ENCODE measurements at places on chromosomes 3 and 15.

GRCh38 chr15:74867466-74868038 lies 5.6 kb downstream of the SCAMP2 start:
- DNase-seq, result no peak

DNA sequence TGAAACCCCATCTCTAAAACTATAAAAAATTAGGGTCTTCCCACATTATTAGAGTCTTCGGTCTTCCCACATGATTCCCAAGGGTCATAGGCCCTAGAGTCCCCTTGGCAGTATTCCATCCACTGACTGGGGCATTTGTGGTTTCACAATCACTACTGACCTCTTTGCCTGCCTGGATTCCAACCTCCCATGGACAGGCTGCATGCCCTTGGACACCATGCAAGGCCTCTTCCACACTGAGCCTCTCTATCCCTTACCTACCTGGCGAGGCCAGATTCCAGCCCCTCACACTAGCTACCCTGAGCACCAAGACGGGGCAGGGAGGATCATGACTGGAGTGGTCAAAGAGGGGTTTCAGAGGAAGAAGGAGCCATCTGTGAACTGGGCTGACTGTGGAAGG lies 64.4 kb downstream of the SRGAP3 start:
- DNase-seq, result no peak

- no peak for DNase-seq
Observed at GRCh38 chr3:113105093-113105449, 106.3 kb upstream of the BOC start.

DNA sequence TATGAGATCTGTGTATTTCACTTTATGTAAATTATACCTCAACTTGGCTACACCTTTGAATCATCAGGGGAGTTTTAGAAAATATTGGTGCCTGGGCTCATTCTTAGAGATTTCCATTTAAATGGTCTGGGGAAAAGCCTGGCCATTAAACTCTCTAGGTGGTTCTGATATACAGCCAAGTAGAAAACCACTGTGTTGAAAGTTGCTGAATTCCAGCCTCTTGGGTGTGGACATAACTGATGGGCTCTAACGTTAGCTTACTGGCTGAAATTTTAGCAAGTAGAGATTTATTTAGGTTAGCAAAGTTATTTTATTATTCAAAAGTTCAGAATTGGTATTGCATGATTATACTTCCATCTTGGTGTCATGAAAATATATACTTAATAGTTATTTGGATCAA lies 84.1 kb downstream of the ATG7 start:
- no peak for DNase-seq

DNA sequence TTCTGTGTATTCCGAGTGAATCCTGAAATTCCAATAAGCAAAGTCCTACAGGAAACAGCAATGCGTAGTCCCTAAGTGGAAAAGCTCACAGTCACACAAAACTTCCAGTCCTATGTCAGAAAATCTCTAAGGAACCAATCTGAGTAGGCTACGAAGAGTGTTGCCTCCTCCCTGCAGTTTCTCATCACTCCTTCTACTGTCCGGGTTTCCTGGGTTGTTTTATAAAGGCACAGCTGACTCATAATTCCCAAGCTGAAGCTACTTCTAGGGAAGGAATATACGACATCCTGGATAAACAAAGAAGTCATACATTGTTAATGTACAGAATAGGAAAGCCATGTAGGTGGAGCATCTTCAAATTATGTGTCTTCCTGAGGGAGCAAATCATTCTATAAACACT lies 65.7 kb upstream of the RGMA start:
- DNase-seq, result no peak

DNA sequence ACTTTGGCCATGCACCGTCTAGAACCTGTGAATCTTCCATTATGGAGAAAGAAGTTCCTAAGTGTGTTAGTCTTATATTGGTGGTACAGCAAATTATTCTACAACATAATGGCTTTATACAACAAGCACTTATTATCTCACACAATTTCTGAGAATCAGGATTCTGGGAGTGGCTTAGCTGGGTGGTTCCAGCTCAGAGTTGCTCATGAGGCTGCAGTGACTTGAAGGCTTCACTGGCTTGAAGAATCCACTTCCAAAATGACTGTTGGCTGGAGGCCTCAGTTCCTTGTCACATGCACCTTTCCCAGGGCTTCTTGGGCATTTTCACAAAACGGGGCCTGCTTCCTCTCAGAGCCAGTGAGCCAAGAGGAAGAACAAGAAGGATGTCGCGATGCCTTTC lies 82.3 kb upstream of the RNF7 start:
- no peak for DNase-seq

DNA sequence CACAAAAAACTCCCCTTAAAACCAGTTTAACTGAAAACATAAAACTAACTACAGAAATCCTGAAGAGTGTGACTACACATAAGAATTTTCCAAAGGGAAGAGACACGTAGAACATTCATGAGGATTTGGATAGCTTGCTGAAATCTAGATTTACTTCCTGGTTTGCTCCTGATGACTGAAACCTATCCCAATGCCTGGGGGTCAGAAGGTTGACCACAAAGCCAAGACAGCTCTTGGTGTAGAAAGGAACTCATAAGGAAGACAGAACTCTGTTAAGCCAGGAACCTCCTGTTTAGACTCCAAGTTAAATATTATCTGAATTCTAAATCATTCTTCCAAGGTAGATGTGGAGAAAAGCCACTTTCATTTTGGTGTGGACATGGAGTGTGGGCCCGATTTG lies 92.8 kb downstream of the TFG start:
- DNase-seq, result no peak

DNA sequence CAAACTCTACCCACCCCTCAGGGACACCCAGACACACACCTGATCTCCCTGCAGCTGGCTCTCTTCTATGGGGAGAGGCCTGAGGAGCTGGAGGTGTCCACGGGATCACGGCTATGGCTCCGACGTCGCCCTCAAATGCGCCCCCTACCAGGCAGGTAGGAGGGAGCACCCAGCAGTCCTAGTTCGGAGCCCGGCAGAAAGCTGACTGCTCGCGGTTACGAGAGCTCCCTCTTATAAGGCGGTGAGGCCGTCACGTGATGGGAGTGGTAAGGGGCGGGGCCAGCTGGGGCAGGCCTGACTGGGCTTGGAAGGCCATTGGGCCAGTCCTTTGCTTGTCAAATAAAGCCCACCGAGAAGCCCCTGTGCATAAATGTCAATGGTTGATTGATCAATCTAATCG lies at the start of gene PRR20G:
PRR20G (minus strand) TSS at position 207 of the 400 bp plus-strand sequence. CDS start 681 bp downstream, outside the sequence.
- DNase-seq, result no peak

DNA sequence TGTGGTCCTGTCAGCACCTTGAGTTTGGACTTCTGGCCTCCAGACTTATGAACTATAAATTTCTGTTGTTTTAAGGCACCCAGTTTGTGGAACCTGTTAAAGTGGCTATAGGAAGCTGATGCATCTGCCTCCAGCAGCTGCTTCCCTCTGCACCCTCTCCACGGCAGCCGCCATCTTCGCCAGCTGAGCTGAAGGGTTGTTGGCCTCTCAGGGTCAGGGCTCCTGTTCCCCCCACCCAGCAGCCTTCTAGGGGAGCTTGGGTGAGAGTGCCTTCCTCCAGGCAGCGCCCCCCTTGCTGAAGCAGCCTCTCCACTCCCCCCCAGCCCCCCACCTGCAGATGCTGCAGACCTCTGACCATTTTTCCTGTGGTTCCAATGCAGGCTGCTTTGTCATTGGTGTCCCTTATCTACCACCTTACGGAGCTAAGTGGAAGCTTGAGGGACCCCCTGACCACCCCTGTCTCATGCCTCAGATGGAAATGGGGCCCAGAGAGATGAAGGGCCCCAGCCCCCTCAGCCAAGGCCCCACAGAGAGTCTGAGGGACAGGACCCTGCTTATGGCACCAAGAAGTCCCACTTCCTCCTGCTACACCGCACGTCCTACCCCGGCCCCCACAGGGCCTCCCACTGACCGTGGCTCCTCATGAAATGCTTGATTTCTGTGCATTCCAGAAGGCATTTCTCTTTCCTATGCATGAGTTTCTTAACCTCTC lies 61.4 kb upstream of the TLE3 start:
- DNase-seq, result no peak

- DNase-seq, result peak; percentile 56
Observed at GRCh38 chr15:90845201-90845949, 23.0 kb upstream of the FURIN start.

- peak; percentile 25 for DNase-seq
Observed at GRCh38 chr3:43709022-43709421, 18.3 kb downstream of the ABHD5 start.

DNA sequence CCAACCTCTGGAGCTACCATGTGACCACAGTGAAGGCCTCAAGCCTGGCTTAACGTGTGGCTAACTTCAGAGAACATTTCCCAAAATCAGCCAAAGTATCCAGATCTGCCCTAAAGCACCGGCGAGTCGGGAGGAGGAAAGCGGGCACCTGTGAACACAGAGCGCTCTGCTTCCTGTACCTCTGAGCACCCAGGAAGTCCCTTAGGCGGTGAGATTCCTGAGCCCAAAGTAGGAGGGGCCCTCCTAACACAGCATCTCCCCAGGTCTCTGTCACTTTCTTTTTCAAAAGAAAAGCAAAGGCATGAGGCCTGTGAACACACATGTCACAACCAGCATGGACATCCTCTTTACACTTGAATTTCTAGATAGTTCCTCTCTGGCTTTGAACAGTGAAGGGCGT lies 944 bp upstream of the EIF4E3 start:
- DNase-seq, result no peak

GRCh38 chr3:126546549-126547239 lies 12.0 kb downstream of the C3orf22 start:
- no peak for DNase-seq

DNA sequence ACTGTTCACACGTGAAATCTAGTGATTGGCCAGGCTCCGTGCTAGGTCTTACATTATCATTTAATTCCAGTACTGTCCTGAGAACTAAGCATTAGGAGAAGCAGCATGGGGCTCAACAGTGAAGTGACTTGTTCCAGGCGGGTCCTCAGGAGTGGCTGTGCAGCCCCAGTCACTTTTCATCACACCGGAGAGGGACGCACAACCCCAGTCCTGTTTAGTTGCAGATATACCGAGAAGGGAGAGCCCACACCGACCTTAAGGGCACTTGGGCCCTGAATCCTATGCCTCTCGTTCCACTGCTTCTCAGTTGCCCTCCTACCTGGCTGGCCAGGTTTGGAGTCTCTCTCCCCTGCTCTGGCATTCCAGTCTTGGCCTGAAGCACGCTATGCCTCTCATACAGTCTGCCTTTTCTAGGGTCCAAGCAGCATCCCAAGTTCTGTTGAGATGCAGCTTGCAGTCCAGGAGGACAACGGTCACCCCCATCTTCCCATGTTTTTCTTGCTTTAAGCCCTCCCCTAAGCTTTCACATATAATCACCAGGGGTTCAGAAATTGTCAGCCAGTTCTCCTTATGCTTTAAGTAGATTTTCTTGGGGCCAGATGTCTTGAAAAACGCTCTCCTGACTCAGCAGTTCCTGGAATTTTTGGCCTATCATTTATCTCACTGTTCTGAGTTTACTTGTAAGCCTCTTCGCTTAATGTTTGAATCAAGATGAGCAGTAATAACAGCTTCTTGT lies 10.1 kb downstream of the FAM131A start:
- DNase-seq, result no peak

DNA sequence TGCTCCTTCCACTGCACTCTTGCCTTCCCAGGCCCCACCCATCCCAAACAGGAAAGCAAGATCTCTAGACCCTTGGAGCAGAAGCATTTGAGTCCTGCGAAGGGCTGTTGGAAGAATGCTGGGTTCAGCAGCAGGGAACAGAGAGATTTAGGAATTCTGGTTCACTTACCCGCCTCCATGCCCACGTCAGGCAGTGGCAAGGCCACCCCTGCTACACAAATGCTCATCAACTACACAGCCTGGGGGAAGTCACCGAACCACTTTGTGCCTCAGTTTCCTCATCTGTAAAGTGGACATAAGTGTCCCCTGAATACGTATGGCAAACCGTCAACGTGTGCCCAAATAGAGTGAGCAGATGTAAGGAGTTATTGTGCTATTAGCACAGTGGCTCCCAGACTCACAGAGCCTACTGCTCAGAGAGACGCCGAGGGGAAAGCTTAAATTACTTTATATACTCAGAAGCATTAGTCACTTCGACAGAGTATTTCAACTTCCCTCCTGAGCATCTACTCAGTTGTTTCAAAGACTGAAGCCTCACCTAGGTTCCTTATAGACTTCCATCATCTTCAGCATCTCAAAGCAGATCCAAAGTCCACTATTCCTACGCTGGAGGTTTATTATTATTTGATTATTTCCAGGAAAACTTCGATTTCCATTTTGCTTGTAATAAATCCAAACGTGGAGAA lies 905 bp downstream of the HOMER2 start:
- DNase-seq, result no peak

GRCh38 chr3:12040902-12041301 lies 36.7 kb downstream of the SYN2 start:
- no peak for DNase-seq

- DNase-seq, result no peak
Observed at GRCh38 chr3:198113206-198114053, 153.4 kb downstream of the LMLN start.

GRCh38 chr3:86771741-86772512 lies 219.0 kb downstream of the VGLL3 start:
- DNase-seq, result no peak

GRCh38 chr3:168427835-168428475 lies 332.2 kb upstream of the GOLIM4 start:
- DNase-seq, result no peak

- no peak for DNase-seq
Observed at GRCh38 chr15:36992454-36992853, 107.9 kb downstream of the MEIS2 start.

DNA sequence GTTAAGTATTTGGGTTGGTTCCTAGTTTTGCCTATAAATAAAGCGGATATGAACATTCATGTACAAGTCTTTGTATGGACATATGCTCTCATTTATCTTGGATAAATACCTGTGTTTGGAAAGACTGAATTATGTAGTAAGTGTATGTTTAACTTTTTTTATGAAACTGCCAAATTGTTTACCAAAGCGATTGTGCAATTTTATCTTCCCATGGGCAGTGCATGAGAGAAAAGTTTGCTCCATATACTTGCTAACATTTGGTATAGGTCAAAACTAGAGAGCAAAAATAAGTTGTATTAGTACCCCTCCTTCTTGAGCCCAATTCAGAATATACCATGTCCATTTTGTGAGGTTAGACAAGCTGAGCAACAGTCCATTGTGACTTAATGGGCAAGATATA lies 502.6 kb downstream of the SQOR start:
- DNase-seq, result no peak

DNA sequence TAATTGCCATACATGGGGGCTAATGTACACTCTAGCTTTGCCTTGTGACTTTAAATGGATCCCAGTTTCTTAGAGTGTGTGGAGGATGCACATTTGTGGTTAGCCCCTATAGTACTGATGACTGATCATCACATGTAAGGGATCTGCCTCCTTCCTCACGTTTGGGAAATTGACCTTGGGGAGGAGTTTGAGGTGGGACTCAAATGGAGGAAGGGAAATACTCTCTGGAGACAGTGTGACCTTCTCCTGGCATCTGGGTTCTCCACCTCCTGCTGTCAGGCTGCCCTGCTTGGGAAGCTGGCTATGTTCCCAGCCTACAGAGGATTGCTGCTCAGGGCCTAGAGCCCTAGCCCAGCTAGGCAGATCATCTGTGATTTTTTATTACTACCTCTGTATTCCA lies 48.7 kb downstream of the PPM1L start:
- no peak for DNase-seq
